ENCODE measurements at places on chromosomes 7 and 10. TPM values are rescaled to one million over a fixed set of nuclear protein-coding genes. Genes with fewer than 3 reads are reported as not detected.

GRCh38 chr10:34964166-34964800 is 125.9 kb downstream of the CUL2 start:
- no peaks in the 10 kb centered on the region for H3K27me3 ChIP-seq
- H3K36me3 ChIP-seq: no peaks in the 10 kb centered on the region
- peaks cover 9% of the 10 kb centered on the region for H3K4me1 ChIP-seq
- DNase-seq: no peak
- no peak overlapping the region for H3K4me3 ChIP-seq
- H3K27ac ChIP-seq: no peak overlapping the region

EGR2 gene
- total RNA-seq: 12.1 TPM

GRCh38 chr10:124057601-124058000 is 35.8 kb downstream of the CHST15 start:
- H3K4me1 ChIP-seq: no peaks in the 10 kb centered on the region
- H3K27ac ChIP-seq: no peak overlapping the region
- H3K36me3 ChIP-seq: no peaks in the 10 kb centered on the region
- peaks cover 3% of the 10 kb centered on the region for H3K27me3 ChIP-seq
- no peak overlapping the region for H3K4me3 ChIP-seq

GRCh38 chr10:110915035-110915434 is 3.9 kb downstream of the BBIP1 start:
- peaks cover 25% of the 10 kb centered on the region for H3K4me1 ChIP-seq
- no peak overlapping the region for H3K27ac ChIP-seq
- H3K27me3 ChIP-seq: no peaks in the 10 kb centered on the region
- no peak overlapping the region for H3K4me3 ChIP-seq

DNA sequence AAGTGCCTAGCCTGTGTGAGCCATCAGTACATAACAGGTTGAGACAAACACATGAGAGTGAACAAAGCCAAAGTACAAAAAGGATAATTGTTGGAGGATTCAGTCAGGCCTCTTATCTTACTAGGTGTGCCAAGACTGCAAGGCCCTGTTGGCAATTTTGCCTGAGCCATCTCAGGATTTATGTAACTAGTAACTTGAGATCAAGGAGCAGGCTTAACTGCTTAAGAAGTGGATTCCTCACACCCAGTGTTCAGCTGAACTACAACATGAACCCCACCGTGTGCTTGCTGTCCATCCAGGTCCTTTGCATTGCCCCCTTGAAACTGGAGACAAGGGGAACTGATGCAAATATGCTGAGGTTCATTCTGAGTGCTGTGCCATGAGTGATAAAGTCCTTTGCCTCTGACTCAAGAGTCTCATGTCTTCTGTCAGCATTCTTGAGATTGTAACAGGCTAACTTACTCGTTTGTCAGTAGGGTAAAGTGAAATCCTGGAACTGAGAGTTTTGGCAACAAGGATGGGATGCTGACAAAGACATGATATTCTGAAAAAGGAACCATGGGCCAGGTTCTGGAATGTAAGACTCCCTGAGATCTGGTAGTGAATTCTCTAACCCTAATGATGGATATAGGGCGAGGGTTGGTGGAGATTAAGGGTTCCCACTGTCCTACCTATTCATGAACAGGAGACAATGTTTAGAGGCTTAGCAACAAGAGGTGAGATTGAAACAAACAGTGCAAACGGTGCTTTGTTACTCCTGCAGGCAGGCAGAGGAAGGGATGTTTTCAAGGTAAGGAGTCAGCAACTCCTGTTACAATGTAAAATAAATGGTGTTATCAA is 44.1 kb upstream of the GATAD1 start:
- peak overlapping the region; percentile 11 for H3K27ac ChIP-seq
- H3K36me3 ChIP-seq: peaks cover 13% of the 10 kb centered on the region
- H3K27me3 ChIP-seq: no peaks in the 10 kb centered on the region
- H3K4me1 ChIP-seq: no peaks in the 10 kb centered on the region
- DNase-seq: peak; percentile 55
- H3K4me3 ChIP-seq: no peak overlapping the region

GRCh38 chr7:97012365-97013133 is 7.2 kb downstream of the DLX6 start:
- H3K27ac ChIP-seq: no peak overlapping the region

GRCh38 chr7:35436452-35436851 is 182.6 kb upstream of the TBX20 start:
- H3K27ac ChIP-seq: no peak overlapping the region
- H3K36me3 ChIP-seq: no peaks in the 10 kb centered on the region
- no peak overlapping the region for H3K4me3 ChIP-seq
- no peaks in the 10 kb centered on the region for H3K4me1 ChIP-seq
- DNase-seq: no peak
- H3K27me3 ChIP-seq: no peaks in the 10 kb centered on the region

AMPH gene
- total RNA-seq: 3.3 TPM

DNA sequence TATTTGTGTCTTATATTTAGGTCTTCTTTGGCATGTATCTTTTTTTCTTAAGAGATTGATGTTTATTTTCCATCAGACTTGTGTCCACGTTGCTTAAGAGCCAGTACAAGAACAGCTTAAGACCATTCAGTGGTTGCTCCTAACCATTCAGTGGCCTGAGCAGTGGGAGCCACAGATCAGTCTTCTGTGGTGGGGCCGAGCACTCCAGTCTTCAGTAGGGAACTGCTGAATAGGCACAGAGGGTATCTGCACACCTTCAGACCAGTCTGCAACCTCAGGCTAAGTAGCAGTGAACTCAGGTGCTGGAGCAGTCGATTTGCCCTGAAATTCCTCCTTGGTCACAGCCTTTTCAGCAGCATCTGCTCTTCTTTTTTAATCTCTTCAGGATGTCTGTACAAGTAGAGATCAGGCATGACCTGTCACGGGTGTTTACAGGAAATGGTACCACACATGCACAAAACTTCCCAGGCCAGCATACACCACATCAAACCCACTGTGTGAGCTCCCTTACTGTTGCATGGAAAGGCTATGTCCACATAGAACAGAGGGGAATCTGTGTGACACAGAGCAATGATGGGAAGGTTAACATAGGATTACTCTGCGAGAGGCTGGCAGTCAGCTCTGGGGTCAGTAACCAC is 51.5 kb downstream of the FAM107B start:
- no peak for DNase-seq
- H3K27me3 ChIP-seq: peaks cover 9% of the 10 kb centered on the region
- no peaks in the 10 kb centered on the region for H3K4me1 ChIP-seq
- no peaks in the 10 kb centered on the region for H3K36me3 ChIP-seq
- no peak overlapping the region for H3K4me3 ChIP-seq
- no peak overlapping the region for H3K27ac ChIP-seq

PCDH15 gene
- total RNA-seq: not detected

DNA sequence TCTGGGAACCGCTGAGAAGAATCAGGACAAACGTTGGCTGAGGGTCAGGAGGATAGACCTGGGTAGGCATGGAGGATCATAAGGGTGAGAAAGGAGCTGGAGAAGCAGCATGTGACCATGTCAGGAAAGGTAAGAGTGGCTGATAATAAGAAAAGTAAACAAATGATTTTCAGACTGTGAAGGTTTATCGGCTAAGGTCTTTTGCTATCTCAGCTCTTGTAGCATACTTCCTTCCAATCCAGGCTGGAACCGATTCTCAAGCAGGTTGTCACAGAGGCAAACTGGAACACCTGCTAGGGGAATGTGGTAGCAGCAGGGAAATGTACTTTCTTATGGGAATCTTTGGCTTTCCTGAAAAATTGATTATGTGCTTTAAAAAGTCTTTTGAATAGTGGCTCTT is 74.7 kb downstream of the TMEM168 start:
- no peaks in the 10 kb centered on the region for H3K4me1 ChIP-seq
- DNase-seq: no peak
- H3K27me3 ChIP-seq: no peaks in the 10 kb centered on the region
- H3K27ac ChIP-seq: no peak overlapping the region

- H3K27ac ChIP-seq: peak overlapping the region; percentile 73
- no peak for DNase-seq
- H3K4me3 ChIP-seq: no peak overlapping the region
- H3K36me3 ChIP-seq: peaks cover 26% of the 10 kb centered on the region
These were observed 8.9 kb upstream of the MRPS24 start for GRCh38 chr7:43877968-43878864.

DNA sequence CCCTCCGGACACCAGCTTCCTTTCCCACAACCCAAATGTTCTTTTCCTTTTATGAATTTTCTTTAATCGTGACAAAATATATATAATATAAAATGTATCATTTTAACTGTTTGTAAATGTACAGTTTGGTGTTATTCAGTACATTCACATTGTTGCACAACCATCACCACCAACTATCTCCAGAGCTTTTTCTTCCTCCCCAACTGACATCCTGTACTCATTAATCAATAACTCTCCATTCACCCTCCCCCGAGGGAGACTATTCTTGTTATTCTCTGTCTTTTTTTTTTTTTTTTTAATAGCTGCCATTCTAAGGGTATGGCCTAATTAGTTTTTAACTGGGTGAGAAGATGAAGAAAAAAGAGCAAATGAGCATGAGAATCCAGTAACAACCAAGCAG is 30.6 kb upstream of the ITGB1 start:
- no peaks in the 10 kb centered on the region for H3K27me3 ChIP-seq
- H3K4me3 ChIP-seq: no peak overlapping the region
- H3K4me1 ChIP-seq: peaks cover 25% of the 10 kb centered on the region
- no peak overlapping the region for H3K27ac ChIP-seq
- no peak for DNase-seq

- peaks cover 51% of the 10 kb centered on the region for H3K4me1 ChIP-seq
- no peaks in the 10 kb centered on the region for H3K27me3 ChIP-seq
- peak overlapping the region; percentile 87 for H3K4me3 ChIP-seq
- H3K27ac ChIP-seq: peak overlapping the region; percentile 99
- H3K36me3 ChIP-seq: peaks cover 2% of the 10 kb centered on the region
- DNase-seq: no peak
These were observed 712 bp downstream of the ITPRIP start for GRCh38 chr10:104337521-104337984.

DNA sequence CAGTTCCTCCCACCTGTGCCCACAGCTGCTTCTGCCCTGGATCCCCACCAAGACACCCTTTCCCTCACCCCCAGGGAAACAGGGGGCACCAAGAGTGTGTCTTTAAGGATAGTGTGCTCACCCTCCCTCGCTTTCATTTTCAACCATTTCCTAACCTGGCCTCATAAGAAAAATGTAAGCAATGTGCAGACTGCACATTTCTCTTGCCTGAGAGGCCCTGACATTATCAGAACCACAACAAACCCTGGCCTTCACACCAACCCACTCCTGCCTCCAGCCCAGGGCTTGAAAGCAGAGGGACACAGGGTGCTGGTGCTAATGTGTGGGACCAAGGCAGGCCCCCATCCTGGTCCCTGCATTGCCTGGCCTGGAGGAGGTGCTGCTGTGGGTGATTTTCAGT is 11.0 kb upstream of the IMPDH1 start:
- no peak overlapping the region for H3K4me3 ChIP-seq
- no peak for DNase-seq
- no peaks in the 10 kb centered on the region for H3K36me3 ChIP-seq
- peaks cover 5% of the 10 kb centered on the region for H3K27me3 ChIP-seq
- H3K4me1 ChIP-seq: no peaks in the 10 kb centered on the region

DNA sequence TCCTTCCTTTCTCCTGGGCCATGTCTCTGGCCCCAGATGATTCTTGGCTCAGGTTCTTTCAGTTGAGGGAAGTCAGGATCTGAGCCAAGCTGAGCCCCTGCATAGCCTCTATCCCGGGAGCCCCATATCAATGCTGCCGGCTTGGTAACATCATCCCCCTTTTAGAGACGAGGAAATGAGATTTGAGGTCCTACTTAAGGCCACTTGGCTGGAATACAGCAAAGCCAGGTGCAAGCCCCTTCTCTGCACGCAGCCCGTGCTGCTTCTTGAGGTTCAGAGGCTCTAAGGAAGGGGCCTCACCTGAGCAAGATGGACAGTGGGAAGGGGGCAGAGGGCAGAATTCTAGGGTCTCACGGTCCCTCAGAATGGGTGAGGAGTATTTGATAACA is 2.4 kb upstream of the IRF5 start:
- H3K27ac ChIP-seq: no peak overlapping the region
- H3K4me3 ChIP-seq: no peak overlapping the region
- no peak for DNase-seq
- no peaks in the 10 kb centered on the region for H3K4me1 ChIP-seq
- H3K27me3 ChIP-seq: peaks cover 37% of the 10 kb centered on the region

RADIL gene
- 0.22 TPM for total RNA-seq

GRCh38 chr10:51242393-51242792 is 168.1 kb downstream of the PRKG1 start:
- no peaks in the 10 kb centered on the region for H3K27me3 ChIP-seq
- DNase-seq: no peak
- no peak overlapping the region for H3K27ac ChIP-seq
- peaks cover 6% of the 10 kb centered on the region for H3K4me1 ChIP-seq

DNA sequence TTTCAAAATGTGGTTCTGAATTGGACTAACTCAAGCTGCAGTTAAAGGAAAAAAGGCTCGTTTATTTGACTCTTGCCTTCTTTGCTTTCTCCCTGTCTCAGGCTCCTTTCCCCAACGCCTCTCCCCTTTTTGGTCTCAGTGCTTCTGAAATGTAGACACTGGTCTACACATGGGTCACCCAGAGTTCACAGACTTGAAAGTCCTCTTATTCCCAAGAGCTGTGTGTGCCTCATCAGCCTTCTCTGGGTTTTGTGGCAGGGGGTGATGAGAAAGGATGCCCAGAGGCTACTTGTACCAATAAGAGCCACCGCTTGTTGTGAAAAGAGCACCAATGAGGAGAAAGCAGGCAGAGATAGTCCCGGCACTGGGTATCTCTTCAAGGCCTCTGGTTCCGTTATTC is 125.7 kb downstream of the BICC1 start:
- peaks cover 2% of the 10 kb centered on the region for H3K36me3 ChIP-seq
- peaks cover 48% of the 10 kb centered on the region for H3K4me1 ChIP-seq
- H3K27me3 ChIP-seq: no peaks in the 10 kb centered on the region

TMEM196 gene
- not detected for total RNA-seq

- H3K4me3 ChIP-seq: no peak overlapping the region
- no peaks in the 10 kb centered on the region for H3K27me3 ChIP-seq
These were observed 19.2 kb downstream of the ERCC6 start for GRCh38 chr10:49519717-49520116.

DNA sequence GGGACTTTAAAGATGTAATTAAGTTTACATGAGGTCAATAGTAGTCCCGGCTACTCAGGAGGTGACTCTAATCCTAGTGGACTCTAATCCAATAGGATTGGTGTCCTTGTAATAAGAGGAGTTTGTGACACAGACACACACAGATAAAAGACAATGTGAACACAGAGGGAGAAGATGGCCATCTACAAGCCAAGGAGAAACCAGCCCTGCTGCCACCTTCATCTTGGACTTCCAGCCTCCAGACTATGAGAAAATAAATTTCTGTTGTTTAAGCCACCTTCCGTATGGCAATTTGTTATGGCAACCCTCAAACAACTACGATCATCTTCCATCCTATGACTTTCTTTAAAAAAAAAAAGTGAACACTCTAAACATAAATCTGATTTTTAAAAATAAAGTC is 116.3 kb downstream of the ALOX5 start:
- H3K4me3 ChIP-seq: no peak overlapping the region
- DNase-seq: no peak
- no peak overlapping the region for H3K27ac ChIP-seq
- no peaks in the 10 kb centered on the region for H3K4me1 ChIP-seq
- no peaks in the 10 kb centered on the region for H3K36me3 ChIP-seq

DNA sequence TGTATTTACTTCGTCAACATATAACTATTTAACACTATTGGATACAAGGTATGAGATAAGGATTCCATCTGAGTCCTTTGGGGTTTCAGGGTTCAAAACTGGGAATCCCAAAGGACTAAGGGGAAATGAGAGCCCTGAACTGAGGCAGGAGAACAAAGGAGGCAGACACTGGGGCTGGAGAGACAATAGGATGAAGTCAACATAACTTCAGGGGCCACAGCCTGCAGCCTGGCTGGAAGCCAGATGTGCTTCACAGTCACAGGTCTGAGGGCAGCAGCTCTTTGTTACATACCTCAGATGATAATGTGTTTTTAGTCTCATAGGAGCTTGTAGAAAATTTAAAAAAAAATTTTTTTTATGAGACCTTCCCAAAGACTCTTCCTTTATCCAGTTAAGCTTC is 73.3 kb downstream of the NRF1 start:
- no peaks in the 10 kb centered on the region for H3K27me3 ChIP-seq
- no peaks in the 10 kb centered on the region for H3K4me1 ChIP-seq
- no peak overlapping the region for H3K4me3 ChIP-seq
- H3K27ac ChIP-seq: no peak overlapping the region
- H3K36me3 ChIP-seq: no peaks in the 10 kb centered on the region
